ENCODE measurements at places on chromosomes 2 and 18.

DNA sequence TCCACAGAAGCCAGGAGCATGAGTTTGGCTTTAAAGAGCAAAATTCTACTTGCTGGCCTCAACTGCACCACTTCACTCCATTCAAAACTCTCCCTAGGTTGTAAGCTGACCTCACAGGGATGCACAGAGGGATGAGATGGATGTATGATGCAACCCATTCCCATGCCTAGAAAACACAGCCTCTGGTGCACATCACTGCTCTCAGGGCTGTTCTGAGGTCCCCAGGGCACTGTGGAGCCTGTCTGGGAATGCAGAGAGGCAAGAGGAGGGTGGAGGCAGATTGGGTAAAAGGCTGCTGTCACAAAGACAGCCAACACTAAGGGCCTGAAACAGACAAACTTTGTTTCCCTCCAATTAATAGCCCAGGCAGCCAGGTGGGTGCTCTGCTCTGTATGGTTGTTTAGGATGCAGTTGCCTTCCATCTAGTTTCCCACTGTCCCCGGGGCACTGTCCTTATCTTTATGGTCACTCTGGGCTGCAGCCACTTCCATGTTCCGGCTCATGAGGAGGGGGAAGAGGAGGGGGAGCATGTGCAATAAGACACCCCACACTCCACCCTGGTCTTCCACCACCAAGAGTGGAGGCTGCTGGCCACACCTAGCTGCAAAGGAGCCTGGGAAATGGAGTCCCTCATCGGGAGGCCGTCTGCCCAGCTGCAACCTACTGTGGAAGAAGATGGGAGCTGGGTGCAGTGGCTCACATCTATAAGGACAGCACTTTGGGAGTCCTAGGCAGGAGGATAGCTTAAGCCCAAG is 7.0 kb downstream of the GPR45 start:
- DNase-seq: no peak

DNA sequence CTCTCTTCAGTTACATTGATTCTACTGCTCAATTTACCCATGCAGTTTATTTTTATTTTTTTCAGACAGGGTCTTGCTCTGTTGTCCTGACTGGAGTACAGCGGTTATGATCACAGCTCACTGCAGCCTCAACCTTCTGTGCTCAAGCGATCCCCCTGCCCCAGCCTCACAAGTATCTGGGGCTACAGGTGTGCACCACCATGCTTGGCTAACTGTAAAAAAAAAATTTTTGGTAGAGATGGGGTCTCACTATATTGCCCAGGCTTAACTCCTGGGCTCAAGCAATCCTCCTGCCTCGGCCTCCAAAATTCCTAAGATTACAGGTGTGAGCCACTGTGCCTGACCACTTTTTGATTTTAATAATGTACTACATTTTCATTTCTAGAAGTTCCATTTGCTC is 93.8 kb upstream of the RNU4ATAC start:
- no peak for DNase-seq

DNA sequence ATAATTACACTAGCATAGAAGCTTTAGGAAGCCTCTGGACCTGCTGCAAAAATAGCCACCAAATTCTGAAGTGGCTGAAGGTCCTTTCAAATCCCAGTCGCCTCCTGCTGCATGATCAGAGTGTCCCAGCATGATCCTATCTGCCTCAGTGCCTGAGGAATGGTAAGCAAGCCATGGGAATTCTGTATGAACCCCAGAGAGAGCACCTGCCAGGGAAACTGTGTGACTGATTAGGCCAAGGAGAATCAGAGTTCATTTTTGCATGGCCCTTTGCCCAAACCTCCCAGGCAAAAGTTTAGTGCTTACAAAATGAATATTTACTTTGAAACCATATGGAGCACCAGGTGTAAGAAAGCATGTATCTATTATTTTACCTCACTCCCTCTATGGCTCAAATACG is 221.4 kb downstream of the ARL4C start:
- DNase-seq: no peak

GRCh38 chr18:63676526-63677323 is 15.0 kb upstream of the SERPINB3 start:
- no peak for DNase-seq

GRCh38 chr18:54679318-54680149 is 88.5 kb downstream of the DYNAP start:
- DNase-seq: peak; percentile 93

DNA sequence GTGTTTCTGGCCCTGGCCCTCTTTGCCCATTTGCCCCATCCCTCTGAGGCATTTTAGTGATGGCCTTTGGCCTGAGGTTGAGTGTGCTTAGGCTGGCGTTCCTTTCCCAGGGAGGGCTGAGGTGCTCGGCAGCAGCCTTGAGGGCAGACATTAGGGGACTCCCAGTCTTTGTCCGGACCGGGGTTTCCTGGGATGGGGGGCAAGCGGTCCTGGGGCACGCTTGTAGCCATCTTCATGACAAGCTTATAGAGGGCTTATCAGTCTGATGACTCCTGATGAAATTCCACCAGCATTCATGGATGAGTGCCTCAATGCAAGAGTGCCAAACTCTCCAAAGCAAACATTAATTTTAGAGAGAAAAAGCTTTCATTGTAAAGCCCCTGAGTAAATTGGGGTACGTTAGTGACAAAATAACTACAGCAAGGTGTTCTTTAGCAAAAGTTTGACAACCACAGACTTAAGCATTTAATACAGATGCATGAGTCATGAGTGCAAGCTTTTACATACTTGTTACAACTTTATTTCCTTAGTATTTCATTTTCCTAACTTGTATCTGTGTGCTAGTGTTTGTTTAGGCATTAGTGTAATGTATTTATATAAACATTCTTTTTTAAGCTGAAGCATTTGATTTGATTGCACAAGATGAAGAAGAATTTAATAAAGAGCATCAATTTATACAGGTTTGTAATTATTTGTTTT is 45.6 kb downstream of the CEP192 start:
- no peak for DNase-seq

DNA sequence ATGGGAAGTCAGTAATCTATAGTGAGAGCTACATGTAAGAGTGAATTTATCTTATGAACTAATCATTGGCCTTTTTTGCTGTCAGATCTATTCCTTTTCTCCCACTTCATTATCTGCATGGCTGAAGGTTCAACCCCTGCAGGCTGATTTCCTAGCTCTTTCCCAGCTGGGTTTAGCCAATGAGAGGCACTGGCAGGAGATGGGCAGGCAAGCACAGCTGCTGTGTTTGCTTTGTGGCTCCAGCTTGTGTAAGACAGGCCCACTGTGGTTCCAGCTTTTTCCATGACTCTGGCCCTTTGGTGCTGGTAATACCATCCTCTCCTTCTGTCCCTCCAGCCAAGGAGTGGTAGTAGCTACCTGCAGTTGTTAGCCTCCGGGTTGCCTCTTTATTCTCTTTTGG is 248.8 kb downstream of the PLCL1 start:
- no peak for DNase-seq

- no peak for DNase-seq
Measured at GRCh38 chr2:71534826-71535225, 81.5 kb downstream of the DYSF start.

DNA sequence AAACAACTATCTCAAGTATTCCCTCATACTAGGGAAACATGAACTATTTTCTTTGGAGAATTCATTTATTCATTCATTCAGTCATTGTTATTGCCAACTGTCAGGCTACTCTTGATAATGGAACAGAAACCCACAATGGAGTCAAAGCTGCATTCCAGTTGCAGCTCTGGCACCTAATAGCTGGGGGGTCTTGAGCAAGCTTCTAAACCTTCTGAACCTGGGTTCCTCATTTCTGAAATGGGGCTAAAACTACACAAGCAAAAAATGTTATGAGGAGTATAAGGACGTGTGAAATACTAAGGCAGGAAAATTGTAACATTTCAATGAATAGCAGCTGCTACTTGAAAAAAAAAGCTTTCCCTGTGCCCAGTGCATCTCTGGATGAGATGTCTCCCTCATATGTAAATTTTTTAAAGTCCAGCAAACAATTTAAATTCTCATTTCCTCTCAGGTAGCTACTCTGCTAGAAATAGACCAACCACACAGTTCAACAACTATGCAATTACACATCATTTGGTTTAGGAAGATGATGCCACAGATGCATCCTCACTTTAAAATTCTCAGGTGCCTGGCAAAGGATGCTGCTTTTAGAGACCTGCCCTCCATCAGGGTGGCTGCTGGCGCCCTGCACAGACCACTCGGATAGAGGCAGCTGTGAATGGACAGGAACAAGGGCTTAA is 38.5 kb downstream of the SPRED2 start:
- no peak for DNase-seq

DNA sequence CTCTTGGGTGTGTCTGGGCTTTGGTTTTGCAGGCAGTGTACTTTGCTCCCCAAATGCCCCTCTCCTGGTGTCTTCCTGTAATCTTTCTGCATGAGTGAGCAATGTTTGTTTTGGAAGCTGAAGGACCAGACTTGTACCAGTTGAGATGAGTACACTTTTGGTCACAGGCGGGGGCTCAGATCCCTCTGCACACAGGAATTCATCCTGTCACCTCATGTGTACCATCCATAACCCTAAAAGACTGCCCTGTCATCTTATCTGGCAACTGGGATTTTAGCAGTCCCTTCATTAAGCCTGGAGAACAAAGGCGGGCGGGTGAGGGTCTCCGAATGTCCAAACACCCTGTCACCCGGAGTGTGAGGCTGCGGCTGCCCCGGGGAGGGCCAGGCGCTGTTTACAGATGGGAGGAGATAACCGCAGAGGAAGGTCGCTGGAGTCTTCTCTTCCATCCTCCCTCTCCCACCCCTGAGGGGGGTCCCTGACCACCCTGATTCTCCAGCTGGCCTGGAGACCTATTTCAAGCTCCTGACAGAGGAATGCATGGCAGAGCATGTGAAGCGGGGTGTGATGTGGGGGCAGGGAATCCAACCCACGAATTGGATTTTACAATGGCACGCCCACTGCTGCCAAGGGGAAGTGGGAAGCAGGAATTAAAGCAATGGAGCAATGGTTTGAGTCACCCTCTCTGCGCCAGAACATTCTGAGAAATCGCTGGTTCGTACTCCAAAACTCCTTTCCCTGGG is 158.2 kb upstream of the MYCN start:
- no peak for DNase-seq

- DNase-seq: no peak
Measured at GRCh38 chr2:159137511-159138241, 148.8 kb downstream of the WDSUB1 start.

DNA sequence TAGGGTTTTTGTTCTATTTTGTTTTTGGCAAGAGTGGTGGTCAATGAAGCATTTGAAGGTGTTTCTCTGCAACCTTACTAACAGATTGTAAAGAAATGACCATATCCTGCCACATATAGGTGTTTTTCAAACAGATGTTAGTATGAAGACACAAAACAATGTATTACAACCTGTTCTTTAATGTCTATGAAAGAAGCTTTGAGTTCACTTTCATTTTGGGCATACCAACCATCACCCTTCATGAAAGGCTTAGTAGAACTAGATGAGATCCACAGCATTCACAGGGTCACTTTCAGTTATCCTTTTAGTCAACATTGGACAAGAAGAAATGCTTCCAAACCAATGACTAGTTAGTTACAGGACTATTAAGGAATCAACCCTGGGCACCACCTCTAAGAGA is 95.1 kb downstream of the EHBP1 start:
- no peak for DNase-seq

GRCh38 chr2:66127656-66128055 is 307.3 kb upstream of the MEIS1 start:
- DNase-seq: no peak

DNA sequence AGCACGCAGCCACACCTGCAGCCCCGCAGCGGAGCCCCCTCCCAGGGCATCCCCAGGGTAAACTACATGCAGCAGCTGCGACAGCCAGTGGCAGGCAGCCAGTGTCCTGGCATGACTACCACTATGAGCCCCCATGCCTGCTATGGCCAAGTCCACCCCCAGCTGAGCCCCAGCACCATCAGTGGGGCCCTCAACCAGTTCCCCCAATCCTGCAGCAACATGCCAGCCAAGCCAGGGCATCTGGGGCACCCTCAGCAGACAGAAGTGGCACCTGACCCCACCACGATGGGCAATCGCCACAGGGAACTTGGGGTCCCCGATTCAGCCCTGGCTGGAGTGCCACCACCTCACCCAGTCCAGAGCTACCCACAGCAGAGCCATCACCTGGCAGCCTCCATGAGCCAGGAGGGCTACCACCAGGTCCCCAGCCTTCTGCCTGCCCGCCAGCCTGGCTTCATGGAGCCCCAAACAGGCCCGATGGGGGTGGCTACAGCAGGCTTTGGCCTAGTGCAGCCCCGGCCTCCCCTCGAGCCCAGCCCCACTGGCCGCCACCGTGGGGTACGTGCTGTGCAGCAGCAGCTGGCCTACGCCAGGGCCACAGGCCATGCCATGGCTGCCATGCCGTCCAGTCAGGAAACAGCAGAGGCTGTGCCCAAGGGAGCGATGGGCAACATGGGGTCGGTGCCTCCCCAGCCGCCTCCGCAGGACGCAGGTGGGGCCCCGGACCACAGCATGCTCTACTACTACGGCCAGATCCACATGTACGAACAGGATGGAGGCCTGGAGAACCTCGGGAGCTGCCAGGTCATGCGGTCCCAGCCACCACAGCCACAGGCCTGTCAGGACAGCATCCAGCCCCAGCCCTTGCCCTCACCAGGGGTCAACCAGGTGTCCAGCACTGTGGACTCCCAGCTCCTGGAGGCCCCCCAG is 254.1 kb downstream of the GLI2 start:
- no peak for DNase-seq

Data from spinal cord (tissue), 10 donors.